ENCODE measurements at places on chromosomes 5 and 9. TPM values are rescaled to one million over a fixed set of nuclear protein-coding genes. Genes with fewer than 3 reads are reported as not detected.

DNA sequence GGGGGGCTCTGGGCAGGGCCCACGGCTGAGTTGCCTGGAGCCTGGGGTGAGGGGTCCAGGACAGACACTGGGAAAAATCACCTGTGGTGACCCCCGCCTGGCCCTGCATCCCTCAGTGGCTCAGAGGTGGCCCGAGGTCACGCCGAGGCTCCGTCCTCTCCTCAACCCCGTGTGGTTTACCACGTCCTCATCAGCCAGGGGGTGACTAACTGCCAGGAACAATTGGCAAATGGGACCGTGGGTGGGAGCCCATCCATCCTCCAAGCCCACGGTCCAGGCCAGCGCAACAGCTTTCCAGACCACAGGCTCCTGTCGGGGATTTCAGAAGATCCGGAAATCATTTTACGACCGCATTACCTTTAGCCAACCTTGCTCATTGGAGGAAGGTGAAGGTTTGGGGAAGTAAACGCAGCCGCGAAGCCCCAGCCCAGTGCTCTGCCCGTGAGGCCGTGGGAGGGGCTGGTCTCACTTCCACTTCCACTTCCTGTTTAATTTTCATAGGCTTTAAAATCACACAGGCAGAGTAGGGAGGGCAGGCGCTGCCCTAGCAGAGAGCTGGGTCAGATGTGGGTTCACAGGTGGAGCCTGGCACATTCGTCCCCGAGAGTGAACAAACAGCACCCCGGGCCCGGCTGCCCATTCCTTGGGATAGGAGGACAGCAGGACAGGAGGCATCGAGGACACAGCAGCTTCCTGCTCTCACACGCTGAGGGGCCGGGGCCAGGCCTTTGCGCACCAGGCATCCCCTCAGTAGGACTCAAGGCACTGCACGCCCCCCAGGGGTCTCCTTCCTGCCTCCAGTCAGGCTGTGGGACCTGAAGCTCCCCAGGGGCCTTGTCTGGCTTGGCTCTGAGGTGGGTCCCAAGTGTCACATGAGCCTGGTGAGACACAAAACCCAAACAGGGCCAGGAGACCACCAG, 19.8 kb upstream of the SLC9A3 start:
- no peak for DNase-seq
- H3K27ac ChIP-seq: no peak overlapping the region
- H3K4me1 ChIP-seq: no peaks in the 10 kb centered on the region
- H3K36me3 ChIP-seq: no peaks in the 10 kb centered on the region
- H3K27me3 ChIP-seq: no peaks in the 10 kb centered on the region

BAAT gene
- total RNA-seq: 0.15 TPM

GRCh38 chr5:1417586-1418225, 27.5 kb downstream of the SLC6A3 start:
- no peaks in the 10 kb centered on the region for H3K27me3 ChIP-seq
- H3K27ac ChIP-seq: no peak overlapping the region
- peaks cover 3% of the 10 kb centered on the region for H3K4me1 ChIP-seq
- no peak for DNase-seq

- H3K4me1 ChIP-seq: peaks cover 24% of the 10 kb centered on the region
- H3K4me3 ChIP-seq: no peak overlapping the region
- H3K27me3 ChIP-seq: no peaks in the 10 kb centered on the region
- DNase-seq: no peak
- H3K27ac ChIP-seq: no peak overlapping the region
Observed at GRCh38 chr9:89464300-89464901, 33.5 kb downstream of the SEMA4D start.

ZFP62 gene
- 16.2 TPM for total RNA-seq

All from H9 (cell line).